Immature natural killer cell (primary cell): ENCODE measurements at places on chromosomes 6 and 20.

DNA sequence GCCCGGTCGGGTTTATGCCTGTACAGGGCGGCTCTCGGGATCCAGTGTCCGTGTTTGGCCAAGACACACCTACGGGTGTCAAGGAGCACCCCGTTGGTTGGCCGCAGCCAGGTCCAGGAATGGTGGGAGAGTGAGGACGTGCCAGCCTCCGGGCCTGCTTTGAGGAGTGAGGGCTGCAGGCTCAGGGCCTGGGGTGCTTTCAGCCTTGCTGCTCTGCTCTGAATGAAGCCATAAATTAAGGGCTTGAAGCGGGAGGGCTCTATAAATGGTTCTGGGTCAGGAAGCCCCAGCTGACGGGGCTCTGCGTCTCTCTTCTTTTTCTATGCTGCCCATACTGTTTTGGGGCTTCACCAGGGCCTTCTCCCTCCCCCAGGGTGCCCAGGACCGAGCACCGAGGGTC lies 15.1 kb downstream of the GATA5 start:
- DNase-seq = no peak

- no peak for DNase-seq
Measured at GRCh38 chr6:76682842-76683241, 610.4 kb upstream of the IMPG1 start.

DNA sequence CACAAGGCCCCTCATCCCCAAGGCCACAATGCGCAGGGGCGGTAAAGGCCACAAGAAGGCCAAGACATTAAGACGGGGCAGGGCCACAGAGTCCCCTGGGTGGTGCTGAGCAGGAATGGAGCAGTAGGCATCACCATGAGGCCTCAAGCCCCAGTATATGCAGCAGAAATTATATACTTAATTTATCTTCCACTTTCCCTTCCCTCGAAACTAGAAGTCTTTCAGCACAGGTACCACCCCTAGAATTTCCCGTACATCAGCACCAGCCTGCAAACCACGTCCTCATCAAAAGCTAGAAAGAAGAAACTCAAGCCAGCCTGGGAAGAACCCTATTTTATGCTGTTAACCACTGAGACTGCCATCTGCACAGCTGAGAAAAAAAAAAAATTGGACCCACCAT lies 89.4 kb downstream of the PLG start:
- DNase-seq = no peak

DNA sequence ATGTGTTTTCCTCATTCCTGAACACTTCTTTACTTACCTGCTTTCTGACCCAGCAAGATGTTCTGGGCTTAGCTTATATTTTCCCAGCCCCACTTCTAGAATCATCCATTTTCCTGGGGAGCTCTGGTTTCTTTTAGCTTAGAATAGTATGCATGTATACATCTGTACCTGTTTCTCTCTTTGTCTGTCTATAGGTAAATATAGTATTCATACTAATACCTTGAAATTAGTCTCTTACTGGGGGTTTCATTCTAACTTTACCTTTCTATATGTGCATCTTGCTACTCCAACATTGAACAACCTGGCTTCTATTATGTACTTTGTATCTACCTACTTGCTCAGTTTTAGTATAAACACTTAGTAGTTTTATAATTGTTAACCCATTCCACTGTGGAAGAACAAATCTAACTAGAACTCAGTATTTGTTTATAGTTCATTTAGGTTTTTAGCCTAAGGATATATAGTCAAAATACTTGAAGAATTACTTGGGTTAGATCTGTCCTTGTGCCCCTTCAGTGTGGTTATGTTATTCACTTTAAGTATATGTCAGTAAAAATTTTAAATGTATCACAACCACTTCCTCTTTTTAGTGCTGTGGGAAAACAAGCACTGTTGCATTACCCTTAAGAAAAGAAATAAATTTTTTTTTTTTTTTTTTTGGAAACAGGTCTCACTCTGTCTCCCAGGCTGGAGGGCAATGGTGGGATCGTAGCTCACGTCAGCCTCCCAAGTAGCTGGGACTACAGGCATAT lies 54.0 kb downstream of the ASXL1 start:
- no peak for DNase-seq

- DNase-seq = no peak
Measured at GRCh38 chr6:6878887-6879585, 228.7 kb upstream of the RREB1 start.

DNA sequence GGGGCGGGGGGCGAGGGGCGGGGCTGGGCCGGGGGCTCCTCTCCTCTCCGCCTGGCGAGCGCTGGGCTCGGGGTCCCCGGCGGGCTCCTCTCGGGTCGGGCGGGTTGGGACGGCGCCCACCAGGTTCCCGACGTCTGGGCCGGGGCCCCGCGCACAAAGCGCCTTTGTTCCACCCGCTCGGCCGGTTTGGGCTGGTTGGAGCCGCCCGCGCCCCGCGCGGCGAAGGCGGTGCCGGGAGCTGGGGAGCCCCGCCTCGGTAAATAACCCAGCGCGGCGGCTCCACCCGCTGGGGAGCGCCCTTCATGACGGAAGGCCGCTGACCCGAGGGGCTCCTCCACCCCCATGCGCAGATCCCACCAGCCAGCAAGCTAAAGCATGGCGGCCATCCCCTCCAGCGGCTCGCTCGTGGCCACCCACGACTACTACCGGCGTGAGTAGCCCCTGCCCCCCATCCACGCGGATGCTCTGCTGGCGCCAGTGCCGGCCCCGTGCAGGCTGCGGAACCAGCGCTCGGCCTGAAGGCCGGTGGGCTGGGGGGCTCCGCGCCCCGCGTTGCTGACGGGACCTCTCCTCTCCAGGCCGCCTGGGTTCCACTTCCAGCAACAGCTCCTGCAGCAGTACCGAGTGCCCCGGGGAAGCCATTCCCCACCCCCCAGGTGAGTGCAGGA lies 503 bp downstream of the PPDPF start:
- DNase-seq = peak; percentile 72

GRCh38 chr6:42512579-42512978 lies 51.2 kb upstream of the UBR2 start:
- DNase-seq = no peak

DNA sequence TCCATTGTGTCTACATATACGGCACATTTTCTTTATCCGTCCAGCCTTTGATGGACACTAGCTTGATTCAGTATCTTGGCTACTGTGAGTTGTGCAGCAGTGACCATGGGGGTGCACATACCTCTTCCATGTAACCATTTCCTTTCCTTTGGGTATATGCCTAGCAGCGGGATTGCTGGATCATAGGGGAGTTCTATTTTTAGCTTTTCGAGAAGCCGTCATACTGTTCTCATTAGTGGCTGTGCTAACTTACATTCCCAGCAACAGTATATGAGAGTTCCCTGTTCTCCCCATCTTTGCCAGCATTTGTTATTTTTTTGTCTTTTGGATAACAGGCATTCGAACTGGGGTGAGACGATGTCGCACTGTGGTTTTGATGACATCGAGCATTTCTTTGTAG lies 395.0 kb downstream of the SMOC2 start:
- no peak for DNase-seq

DNA sequence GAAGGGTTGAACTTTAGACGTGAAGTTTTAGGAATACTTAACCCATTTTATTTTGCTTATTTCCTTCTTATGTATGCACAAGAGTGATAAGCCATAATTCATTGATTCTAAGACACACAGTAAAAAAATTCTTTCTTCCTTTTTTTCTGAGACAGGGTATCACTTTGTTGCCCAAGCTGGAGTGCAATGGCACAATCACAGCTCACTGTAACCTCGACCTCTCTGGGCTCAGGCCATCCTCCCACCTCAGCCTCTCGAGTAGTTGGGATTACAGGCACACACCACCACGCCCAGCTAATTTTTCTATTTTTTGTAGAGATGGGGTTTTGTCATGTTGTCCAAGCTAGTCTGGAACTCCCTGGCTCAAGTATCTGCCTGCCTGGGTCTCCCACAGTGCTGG lies 116.6 kb upstream of the RNF24 start:
- no peak for DNase-seq

DNA sequence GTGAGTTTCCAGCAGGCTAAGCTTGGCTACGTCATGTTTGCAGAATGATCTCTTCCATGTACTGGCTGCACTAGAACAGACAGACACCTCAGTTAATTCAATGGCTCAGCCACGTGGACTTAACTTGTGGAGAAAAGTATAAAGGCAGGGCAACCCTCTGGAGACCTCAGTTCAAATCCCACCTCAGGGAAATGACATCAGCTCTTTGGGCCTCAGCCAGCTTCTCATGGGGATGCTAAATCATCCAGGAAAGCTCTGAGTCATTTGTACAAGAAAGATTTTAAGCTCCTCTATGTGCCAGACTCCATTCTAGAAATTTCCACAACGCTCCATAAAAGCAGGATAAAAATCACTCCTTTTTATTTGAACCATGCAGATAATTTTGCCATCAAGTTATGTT lies 128.5 kb upstream of the SALL4 start:
- no peak for DNase-seq

- no peak for DNase-seq
Measured at GRCh38 chr6:146593986-146594385, 4.8 kb upstream of the ADGB start.

DNA sequence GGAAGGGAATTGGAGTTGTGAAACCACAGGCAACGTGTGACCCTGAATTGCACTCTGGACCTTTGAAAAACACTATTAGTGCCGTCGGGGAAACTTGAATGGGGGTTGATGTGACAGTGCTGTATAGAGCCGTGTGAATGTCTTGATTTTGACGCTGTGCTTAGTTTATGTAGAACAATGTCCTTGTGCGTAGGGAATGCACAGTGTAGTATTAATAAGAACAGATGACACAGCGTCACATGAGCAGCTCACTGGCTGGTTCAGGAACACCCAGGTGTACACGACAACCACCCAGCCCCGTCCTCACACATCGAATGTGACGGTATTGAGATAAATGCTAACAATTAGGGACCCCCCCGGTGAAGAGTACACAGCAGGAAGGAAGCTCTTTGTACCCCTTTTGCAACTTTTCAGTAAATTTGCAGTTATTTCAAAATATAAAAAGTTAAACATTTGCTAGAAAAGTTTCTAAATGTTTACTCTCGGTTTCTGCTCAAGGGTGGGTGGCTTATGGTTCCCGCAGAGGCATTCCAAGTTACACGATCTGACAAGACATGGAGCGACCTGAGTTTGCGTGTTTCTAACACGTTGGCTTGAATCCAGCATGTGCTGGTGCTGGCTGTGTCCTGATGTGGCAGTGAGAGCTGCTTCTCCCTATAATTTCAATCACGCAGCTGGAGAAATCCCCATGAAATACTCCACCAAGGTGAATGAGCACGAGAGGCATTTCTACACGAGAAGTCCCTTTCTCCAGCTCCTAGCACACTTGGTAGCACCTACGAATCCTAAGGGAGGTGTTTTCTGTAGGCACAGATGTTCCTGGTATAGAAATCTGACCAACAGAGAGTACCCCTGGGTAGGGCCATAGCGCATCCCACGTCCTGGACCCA lies 208.0 kb upstream of the EXOC2 start:
- DNase-seq = no peak

- no peak for DNase-seq
Measured at GRCh38 chr6:144840619-144841018, 555.5 kb downstream of the UTRN start.

DNA sequence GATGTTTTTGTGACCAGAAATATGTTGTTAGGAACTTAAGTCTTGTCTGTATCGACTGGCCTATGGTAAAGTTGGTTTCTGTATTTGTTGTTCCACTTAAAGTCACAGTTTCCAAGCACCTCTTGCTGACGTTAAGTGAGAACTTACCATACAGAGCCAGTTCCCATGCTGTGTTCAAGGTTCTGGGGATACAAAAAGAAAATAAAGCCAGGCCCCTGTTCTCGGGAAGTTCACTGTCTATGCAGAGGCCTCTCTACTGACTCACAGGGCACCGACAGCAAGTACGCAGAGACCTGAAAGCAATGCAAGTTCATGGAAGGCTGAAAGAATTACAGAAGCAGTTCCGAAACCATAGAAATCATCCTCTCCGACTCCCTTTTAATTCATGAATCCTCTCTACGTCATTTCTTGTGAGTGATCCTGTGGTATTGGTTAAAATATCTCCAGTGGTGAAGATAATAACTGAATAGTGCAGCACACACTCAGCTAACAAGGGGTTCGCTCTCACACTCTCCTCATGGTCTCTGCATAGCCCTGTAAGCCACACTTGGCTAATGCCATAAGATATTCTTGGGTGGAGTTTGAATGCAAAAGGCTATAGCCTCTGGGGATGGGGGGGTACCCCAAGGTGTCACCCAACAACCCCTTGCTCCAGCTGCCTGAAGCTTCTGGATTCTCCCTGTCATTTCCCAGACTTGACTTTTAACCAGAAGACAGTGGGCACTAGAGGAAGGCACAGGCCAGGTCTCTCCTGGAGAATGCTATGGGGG lies 91.2 kb upstream of the EXOC2 start:
- no peak for DNase-seq

DNA sequence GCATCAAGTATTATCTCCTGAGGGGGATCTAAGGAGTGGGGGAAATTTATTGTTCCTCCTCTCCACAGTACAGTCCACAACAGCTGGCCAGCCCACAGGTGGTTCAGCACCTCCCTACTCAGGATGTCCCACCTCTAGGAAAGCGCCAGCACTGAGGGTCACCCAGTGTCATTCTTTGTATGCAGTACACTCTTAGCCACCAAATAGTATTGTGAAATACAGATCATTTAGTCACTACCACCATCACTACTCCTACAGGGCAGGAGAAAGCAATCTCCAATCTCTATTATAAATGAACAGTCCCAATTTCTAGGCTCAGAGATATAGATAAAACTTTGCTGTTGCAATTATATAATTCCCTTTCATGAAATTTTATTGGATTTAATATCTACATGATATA lies 6.3 kb upstream of the ZNF76 start:
- DNase-seq = no peak

GRCh38 chr20:35600993-35601973 lies 14.3 kb upstream of the SPAG4 start:
- peak; percentile 71 for DNase-seq

DNA sequence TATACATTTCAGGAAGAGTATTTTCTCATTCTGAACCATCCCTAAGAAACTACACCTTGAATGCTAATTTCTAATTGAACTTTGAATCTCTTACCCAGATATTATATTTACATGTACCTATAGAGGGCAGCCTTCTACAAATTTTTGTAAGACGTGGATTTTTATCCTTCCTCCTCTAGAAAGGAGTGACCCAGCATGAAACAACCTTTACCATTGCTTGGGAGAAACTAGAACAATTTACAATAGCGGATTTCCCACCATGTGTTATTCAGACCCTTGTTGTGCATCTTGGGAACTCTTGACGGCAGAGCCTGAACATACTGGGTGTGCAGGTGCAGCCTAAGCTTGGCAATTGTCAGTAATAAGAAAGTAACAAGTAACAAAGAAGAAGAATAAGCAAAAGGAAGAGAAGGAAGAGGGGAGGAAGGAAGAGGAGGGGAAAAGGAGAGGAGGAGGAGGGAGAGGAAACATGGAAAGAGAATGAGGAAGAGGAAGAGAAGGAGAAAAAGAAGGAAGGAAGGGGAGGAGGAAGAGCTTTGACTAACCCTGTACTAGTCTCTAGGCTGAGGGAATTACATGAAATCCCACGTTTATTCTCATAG lies 10.8 kb upstream of the TAAR1 start:
- peak; percentile 39 for DNase-seq

- DNase-seq = no peak
Measured at GRCh38 chr6:44989391-44989790, 338.7 kb upstream of the RUNX2 start.

- no peak for DNase-seq
Measured at GRCh38 chr6:52568320-52568719, 8.5 kb downstream of the TRAM2 start.

GRCh38 chr6:57085471-57085870 lies 4.5 kb upstream of the ZNF451 start:
- DNase-seq = no peak

GRCh38 chr20:5636841-5637240 lies 113.4 kb upstream of the SHLD1 start:
- DNase-seq = no peak

- DNase-seq = no peak
Measured at GRCh38 chr6:3233321-3233720, 5.9 kb upstream of the TUBB2B start.
